ENCODE measurements at places on chromosomes 2 and 18.

- no peaks in the 10 kb centered on the region for H3K4me1 ChIP-seq
- no peaks in the 10 kb centered on the region for H3K36me3 ChIP-seq
- DNase-seq = no peak
- H3K27me3 ChIP-seq = no peaks in the 10 kb centered on the region
Observed at GRCh38 chr2:216991563-216991962, 131.7 kb upstream of the TNP1 start.

DNA sequence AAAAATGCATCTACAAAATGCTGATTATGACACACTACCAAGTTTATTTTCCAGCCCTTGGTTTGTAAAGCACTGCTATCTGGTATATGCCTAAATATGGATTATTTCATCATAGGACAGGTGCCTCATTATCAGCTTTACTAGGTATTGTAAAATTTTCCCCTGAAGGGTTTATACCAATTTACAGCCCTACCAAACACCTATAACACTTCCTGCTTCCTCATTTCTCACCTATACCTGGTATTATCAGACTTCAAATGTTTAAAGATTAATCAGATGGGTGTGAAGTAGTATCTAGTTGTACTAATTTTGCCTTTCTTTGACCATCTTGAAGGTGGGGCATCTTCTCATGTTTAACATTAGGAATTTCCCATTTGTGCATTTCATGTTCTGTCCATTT is 26.8 kb downstream of the RMND5A start:
- no peak for DNase-seq
- H3K27me3 ChIP-seq = no peaks in the 10 kb centered on the region
- no peaks in the 10 kb centered on the region for H3K4me1 ChIP-seq
- no peak overlapping the region for H3K27ac ChIP-seq
- no peaks in the 10 kb centered on the region for H3K36me3 ChIP-seq
- H3K4me3 ChIP-seq = no peak overlapping the region

GRCh38 chr2:38719706-38720105 is 31.5 kb downstream of the SRSF7 start:
- no peak overlapping the region for H3K4me3 ChIP-seq
- H3K36me3 ChIP-seq = no peaks in the 10 kb centered on the region
- peaks cover 3% of the 10 kb centered on the region for H3K4me1 ChIP-seq
- no peak overlapping the region for H3K27ac ChIP-seq
- no peaks in the 10 kb centered on the region for H3K27me3 ChIP-seq

DNA sequence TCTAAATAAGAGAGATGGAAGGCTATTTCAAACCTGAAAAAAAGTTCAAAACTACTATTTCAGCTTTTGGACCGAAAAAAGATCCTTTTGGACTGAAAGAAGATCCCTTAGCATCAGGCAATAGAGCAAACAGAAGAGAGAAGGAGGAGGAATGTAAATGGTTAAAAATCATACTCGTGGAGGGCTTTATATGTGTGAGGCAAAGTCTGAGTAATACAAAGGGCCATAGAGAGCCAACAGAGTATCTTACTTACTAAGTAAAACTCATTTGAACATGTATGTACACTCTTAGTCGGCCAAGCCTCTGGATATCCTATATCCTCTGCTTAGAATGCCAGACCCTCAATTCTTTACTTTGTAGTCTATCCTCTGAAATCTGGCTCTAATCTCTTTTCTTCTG is 55.7 kb downstream of the ITSN2 start:
- no peak overlapping the region for H3K27ac ChIP-seq
- no peak for DNase-seq
- H3K27me3 ChIP-seq = no peaks in the 10 kb centered on the region
- H3K4me3 ChIP-seq = no peak overlapping the region
- H3K36me3 ChIP-seq = no peaks in the 10 kb centered on the region
- H3K4me1 ChIP-seq = no peaks in the 10 kb centered on the region
